ENCODE measurements at places on chromosomes 11 and 22.

GRCh38 chr11:78349114-78349513 lies 68.5 kb downstream of the GAB2 start:
- no peak for DNase-seq

DNA sequence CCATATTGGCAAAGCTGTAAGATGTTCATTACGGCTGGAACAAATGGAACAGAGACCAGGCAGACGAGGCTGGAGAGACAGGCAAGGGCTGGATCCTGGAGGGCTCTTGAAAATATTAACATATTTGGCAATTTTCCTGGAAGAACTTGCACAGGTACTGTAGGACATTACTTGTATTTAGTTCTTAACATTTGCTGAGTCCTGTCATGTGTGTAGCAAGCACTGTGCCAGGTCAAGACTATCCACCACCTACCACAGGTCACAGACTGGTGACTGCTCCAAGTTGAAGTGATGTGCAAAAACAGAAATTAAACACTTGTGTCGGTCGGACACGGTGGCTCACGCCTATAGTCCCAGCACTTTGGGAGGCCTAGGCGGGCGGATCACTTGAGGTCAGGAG lies 58.7 kb upstream of the TNRC6B start:
- no peak for DNase-seq

GRCh38 chr11:127600674-127601073 lies 600.1 kb upstream of the KIRREL3 start:
- no peak for DNase-seq

GRCh38 chr11:114438303-114438702 lies 964 bp upstream of the REXO2 start:
- no peak for DNase-seq

GRCh38 chr11:3230636-3231549 lies 1.3 kb downstream of the MRGPRE start:
- no peak for DNase-seq

DNA sequence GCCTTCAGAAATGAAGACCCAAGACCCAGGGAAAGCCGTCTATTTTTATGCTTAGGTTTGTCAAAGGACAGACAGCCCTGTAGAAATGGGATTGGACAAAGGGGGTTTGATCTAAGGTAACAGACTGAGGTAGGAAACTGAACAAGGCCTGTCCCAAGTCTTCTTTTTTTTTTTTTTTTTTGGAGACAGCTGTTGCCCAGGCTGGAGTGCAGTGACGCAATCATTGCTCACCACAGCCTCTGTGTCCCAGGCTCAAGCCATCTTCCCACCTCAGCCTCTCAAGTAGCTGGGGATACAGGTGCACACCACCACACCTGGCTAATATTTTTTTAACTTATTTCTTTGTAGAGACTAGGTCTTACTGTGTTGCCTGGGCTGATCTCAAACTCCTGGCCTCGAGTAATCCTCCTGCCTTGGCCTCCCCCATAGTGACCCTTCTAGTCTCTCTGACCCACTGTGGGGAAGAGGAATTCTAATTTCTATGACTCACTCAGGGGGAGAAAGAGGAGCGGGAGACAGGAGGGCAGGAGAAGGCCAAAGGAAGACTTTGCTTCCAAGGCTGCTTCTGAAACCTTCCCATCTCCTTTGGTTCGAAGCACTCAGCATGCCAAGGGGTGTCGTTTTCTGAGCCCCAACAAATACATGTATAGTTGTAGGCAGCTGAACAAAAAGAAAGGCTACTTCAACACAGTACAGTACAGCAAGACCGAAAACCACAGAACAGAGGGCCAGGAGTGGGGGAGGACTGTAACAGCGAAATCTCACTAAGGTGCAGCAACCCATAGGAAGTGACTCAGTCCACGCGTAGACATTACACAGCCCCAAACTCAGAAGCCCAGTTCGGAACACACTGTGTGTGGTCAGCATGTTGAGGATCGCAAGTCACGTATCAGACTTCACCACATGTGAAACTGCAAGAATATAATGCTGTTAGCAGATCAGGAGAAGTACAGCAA lies 872 bp downstream of the TMA7B start:
- DNase-seq, result no peak

DNA sequence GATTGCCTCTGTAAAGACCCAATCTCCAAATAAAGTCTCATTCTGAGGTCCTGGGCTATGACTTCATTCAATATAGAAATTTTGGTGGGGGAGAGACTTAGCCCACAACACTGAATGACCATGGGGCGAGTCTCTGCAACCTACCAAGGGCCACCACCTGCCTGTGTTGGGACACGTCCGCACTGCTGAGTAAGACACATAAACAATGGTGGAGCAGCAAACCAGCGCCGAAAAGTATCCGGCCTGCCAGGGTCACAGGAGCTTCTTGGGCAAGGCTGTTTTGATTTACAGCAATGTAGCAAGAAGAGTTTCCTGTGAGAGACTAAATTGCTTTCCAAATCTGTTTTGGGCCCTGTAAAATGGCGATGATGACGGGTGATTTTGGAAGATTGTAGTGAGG lies 122.3 kb downstream of the SHANK2 start:
- DNase-seq, result no peak

- no peak for DNase-seq
Observed at GRCh38 chr11:26997378-26997777, 3.5 kb downstream of the FIBIN start.

DNA sequence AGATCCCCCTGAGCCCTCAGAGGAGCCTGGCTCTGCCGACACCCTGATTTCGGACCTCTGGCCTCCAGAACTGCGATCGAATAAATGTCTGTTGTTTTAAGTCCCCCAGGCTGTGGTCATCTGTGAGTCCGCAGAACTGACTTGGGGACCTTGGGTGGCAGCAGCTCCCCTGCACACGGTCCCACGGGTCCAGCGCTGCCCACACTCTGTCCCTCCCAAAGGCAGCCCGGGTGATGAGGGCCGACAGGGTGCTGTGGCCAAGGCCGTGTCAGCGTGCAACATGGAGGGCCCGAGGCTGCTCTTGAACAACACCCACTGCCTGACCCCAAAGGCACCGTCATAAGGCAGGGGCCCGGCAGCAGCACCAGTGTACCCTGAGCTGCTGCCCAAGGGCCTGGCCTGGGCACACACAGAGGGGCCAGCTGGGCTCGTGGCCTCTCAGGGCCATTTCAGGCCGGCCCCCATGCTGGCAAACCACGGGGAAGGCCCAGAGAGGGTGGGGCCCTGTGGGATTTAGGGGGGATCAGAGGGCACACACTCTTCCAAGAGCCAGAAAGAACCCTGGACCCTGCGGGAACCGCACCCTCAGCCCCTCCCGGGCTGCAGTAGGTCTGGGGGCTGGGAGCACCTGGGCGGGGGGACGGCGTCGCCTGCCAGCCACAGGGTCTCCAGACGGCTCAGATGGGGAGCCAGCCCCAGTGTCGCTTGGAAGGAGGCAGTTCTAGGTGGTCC lies 77.1 kb upstream of the PRR5 start:
- no peak for DNase-seq

DNA sequence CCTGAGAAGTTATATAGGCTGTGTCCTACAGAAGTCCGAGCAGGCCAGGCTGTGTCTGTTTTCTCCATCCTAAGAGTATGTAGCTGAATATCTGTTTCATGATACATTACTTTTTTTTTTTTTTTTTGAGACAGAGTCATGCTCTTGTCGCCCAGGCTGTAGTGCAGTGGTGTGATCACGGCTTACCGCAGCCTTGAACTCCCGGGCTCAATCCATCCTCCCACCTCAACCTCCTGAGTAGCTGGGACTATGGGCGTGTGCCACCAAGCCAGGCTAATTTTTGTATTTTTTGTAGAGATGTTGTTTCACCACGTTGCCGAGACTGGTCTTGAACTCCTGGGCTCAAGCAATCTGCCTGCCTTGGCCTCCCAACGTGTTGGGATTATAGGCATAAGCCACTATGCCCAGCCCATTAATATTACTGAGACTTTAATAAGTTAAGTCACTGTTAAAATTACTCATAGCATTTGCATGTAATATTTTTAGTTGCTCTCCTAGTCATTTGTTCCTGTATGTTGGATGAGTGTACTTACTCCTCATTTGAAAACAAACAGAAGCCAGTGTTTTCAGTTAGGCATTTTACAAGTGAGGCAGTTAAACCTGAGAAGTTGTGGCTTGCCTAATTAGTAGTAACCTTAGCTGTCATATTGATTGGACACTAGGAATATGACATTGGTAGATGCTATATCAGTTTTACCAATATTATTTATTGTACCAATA lies 26.1 kb downstream of the DRG1 start:
- no peak for DNase-seq

- DNase-seq, result no peak
Observed at GRCh38 chr11:134675983-134676382, 263.9 kb upstream of the B3GAT1 start.

DNA sequence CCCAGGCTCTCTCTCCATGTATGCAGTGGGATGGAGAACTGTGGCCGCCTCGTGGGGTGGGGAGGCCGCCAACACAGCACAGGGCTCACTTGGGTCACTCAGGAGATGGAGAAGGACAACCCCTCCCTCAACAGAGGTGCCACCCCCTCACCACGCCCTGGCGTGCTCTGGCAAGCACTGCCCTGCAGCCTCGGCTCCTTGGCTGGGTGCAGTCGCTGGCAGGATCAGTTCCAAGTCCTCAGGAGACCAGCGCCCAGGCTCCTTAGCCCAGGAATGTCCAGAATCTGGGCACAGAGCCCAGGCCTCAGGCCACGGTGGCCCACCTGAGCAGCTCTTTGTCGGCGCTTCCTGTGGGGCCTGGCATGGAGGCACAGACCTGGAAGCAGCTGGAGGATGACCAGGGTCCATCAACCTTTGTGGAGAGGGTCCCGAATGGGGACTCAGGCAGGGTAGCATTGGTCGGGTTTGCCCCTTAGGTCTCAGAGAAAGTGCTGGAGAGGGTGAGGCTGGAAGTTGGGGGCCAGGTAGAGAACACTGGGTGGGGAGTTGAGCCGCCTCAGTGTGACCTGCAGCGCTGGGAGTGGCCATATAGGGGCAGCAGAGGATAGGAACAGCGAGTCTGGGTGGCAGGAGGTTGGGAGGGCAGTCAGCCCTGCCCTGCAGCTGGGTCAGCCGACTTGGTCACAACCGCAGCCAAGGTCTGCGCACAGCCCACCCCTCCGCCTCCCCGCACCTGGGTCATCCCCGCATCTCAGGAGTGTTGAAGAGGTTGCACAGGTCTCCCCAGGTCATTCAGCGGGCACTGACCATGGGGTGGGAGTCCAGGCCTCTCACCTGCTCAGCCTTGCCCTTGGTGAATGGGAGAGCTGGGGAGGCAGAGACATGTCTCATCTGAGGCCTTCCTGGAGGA lies 8.2 kb downstream of the SUSD2 start:
- peak; percentile 79 for DNase-seq

- no peak for DNase-seq
Observed at GRCh38 chr11:60809691-60810090, 24.6 kb downstream of the MS4A10 start.

DNA sequence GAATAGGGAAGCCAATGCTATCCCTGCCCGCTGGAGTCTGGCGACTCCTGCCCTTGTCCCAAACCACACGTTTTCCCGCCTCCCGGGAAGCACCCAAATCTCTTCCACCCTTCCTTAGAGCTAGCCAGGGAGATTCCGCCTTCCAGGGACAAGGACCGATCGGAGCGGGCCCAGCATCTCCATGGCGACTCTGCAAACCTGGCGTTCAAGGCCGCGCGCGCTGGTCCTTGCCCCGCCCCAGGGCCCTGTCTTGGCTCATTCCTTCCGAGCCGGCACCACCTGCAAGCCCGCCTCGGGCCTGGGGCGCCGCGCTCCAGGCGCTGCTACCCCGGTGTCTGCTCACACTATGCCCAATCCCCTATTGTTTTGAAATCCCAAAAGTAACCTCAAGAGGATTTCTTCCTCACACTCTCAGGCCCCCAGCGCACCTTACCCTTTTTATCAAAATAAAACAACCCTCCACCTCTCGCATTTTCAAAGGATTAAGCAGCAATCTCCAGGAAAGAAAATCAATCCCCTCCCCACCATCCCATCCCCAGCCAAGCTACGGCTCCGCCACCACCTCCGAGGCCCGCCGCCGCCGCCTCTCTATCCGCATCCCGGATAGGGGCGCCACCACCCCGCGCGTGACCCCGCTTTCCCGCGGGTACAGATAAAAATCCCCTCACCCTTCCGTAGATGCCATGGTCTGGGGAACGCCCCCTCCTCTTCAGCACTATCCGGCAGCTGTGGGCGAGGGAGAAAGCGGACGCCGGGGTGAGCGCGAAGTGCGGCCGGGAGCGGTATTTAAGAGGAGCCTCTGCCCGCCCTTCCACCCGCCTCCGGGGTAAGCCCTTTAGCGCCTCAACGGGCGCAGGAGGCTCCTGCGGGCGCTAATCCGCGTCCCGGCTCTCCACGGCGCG lies 825 bp downstream of the SLC1A2 start:
- peak; percentile 50 for DNase-seq

DNA sequence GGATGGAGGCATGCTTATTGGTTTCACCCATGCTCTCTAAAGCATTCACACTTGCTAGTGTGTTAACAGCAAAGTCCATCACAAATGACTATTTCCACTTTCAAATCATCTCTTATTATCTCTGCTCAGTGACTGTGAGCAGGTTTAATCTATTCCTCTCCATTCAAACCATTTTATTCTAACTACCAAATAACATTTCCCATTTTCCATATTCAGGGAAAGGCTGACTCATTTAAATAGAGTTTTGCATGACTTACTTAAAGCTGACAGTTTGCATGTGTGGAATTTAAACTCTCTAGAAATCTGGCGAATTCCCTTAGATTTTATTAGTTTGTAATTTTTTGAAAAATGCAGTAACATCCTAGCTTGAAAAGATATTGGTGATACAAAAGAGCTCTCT lies 615.7 kb upstream of the LRRC4C start:
- no peak for DNase-seq

GRCh38 chr11:70122490-70123198 lies 44.5 kb downstream of the ANO1 start:
- no peak for DNase-seq

- DNase-seq, result no peak
Observed at GRCh38 chr11:92198268-92198667, 26.4 kb upstream of the FAT3 start.

- no peak for DNase-seq
Observed at GRCh38 chr11:19493446-19494213, 219.0 kb upstream of the NAV2 start.

DNA sequence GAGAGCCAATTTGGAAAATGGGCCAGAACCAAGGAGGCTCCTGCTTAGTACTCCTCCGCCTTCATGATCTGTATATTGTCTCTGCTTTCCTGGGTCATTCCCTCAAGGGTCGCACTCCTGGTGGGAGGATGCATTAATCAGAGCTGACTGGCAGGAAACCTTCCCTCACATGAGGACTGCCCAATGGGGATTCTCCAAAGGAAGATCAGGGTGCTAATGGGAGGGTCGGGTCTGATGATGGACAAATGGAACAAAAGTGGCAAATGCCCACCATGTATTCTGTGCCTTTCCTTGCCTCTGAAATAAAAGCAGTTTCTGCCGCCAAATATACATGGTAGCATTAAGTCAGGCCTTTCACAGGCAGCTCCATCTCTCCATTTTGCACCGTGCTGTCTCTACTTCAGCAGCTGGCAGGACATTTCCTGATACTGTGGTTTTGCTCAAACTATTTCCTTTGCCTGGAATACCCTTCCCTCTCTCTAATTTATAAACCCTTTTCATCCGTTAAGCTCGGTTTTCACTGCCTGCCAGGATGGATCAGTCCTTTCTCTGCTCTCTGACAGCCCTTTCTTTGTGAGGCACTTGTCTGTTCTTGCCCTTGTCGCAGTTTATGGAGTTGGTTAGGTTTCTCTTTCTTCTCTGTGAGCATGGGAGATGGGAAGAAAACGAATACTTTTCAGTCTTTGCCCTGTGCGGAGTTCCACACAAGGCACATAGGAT lies 13.5 kb downstream of the SREBF2 start:
- no peak for DNase-seq
